ENCODE measurements at places on chromosomes 1 and 21.
A peak's percentile ranks its signal among the peaks of the same experiment; 100 is the strongest.

GRCh38 chr1:242743983-242744780 is 219.7 kb upstream of the PLD5 start:
- no peak for ATAC-seq

- no peak for ATAC-seq
Observed at GRCh38 chr1:45608175-45609156, 15.4 kb downstream of the CCDC17 start.

DNA sequence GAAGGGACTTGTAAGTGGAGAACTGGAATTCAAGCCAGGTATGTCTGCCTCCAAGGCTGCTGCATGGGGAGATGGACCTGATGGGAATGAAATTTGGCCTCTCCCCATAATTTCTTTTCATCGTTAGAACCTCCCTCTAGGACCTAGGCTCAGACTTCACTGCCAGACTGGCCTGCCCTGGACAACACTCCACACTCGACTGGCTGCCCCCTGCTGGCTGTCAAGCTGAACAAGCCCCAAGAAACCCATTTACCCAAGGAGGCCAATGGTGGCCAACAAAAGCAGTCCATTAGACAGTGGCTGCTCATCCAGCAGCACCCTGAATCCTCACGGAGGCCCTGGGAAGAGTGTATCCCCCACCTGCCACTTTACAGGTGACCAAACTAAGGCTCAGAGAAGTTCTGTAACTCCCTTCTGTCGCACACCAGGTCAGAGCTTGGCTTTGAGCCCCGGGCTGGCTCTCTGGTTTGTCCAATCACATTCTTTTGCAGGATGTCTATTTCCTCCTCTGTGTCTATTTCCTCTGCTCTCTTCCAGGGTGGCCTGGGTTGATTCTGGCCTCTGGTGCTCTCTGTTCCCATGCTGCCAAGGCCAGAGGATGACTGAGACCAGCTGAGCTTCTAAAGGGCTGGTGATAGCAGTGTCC is 3.8 kb downstream of the RNF186 start:
- peak; percentile 59 for ATAC-seq

GRCh38 chr1:54125386-54126070 is 27.3 kb downstream of the CDCP2 start:
- peak; percentile 24 for ATAC-seq

DNA sequence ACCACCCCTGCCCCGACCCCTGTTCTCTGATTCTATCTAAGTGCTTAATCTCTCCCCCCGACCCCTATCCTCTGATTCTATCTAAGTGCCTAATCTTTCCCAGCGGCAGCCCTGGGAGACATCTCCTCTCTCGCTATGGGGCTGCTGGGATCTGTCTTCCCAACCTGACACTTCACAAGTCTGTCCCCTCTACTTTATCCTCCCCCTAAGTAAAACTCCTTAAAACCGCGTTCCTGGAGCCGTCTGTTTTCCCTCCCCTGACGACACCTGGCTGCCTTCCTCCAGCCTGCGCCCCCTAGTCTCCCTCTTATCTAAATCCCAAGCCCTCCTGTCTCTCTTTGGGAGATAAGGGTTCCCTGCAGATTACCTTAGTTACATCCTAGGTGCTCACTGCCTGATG is 30.5 kb downstream of the EPHB2 start:
- no peak for ATAC-seq

GRCh38 chr1:156430303-156430702 is 61.3 kb downstream of the RHBG start:
- ATAC-seq, result no peak

DNA sequence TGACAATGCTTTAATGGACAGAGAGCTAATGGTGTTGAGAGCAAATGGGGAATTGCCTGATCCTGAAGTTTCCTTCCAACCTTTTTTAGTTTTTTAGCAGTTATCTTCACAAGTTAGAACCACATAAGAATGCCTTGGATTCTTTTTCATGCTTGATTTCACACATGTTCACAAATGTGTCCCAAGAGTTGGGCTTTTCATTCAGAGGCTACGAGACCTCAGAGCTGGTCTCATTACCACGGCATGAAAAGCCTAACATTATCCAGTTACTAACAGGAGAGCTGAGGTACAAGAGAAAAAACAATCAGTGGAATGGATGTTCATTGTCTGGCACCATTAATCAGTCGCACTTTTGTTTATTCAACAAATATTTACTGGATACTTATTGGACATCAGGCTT is 340.6 kb downstream of the ZNF326 start:
- no peak for ATAC-seq

- no peak for ATAC-seq
Observed at GRCh38 chr1:244150665-244151064, 99.6 kb downstream of the ZBTB18 start.

DNA sequence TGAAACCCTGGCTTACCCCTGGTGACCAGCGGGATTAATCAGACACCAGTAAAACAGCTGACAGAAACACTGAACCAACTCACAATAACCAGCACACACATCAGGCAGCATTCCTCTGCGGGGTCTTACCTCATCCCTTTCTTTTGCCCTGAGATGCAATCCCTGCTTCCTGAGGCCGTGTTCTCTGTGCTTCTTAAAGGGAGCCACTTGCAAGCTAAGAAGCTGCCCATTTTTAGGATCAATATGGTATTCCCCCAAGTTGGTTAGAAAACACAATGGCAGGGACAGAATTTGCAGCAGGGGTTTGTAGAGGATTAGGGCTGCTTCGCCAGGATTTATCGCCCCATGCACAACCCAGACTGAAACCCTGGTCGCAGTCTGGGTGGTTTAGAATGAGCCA is 74.7 kb upstream of the OLIG2 start:
- ATAC-seq, result no peak

DNA sequence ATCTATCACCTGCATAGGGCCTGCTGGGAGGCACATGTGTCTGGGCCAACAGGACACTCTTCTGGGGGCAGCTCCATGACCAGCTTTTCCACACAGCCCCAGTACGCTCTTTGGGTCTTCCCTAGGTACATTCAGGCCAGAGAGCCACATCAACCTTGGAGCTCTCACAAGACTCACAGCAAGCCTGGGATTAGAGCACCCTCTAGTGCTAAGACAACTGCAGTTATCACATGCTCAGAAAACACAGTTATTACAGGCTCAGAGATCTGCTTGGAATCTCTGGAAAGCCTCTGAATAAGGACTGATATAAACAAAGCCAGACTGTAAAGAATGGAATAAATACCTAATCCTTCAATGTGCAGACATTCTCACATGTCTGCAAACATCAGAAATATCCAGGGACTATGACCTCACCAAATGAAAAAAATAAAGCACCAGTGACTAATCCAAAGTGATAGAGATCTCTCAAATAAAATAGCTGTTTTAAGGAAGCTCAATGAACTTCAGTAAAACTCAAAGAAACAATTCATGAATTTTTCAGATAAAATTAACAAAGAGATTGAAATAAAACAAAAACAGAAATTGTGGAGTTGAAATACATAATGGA is 563.9 kb upstream of the NR5A2 start:
- peak; percentile 37 for ATAC-seq

- peak; percentile 88 for ATAC-seq
Observed at GRCh38 chr1:161885003-161885402, 118.9 kb downstream of the ATF6 start.

DNA sequence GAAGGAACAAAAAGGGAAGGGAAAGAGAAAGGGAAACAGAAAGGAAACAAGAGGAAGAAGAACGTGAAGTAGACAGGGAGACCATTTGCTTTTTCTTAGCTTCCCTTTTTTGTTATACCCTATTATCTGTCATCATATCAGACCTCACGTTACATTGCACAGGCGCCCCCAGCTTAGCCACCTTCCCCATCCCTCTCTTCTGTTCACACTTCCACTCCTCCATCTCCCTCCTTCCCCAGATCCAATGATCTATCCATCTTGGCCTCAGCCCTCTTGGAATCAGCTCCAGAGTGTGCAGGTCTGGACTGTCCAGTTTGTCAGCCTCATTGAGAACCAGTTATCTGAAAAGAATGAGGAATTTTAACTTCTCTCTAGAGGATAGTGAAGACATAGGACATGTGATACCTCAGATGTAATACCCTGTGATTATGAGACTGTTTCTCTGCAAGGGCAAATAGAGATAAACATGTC is 101.1 kb upstream of the ERRFI1 start:
- ATAC-seq, result peak; percentile 60

- ATAC-seq, result peak; percentile 10
Observed at GRCh38 chr1:6726253-6726652, 24.6 kb upstream of the DNAJC11 start.

DNA sequence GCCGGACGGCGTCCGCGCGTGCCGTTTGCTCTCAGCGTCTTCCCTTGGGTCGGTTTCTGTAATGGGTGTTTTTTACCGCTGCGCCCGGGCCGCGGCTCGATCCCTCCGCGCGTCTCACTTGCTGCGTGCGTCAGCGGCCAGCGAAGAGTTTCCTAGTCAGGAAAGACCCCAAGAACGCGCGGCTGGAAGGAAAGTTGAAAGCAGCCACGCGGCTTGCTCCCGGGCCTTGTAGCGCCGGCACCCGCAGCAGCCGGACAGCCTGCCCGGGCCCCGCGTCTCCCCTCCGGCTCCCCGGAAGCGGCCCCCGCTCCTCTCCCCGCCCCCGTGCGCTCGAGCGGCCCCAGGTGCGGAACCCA is 159.8 kb downstream of the RUNX1 start:
- ATAC-seq, result no peak

Data from esophagus mucosa (tissue), 1 donor.